Vagina (tissue), 2 donors: ENCODE measurements at places on chromosomes 11 and 22. TPM values are rescaled to one million over a fixed set of nuclear protein-coding genes. Genes with fewer than 3 reads are reported as not detected.

The TSPAN32 gene
- total RNA-seq, result 3.7 TPM

The DDX10 gene
- total RNA-seq, result 23.8 TPM

The MAPK11 gene
- 7.4 TPM for total RNA-seq

The KRTAP5-2 gene
- not detected for total RNA-seq

The KIF18A gene
- total RNA-seq, result 2.5 TPM

The MS4A6E gene
- 3.4 TPM for total RNA-seq

The RIMBP3B gene
- not detected for total RNA-seq

The OR51B5 gene
- 1.2 TPM for total RNA-seq

The SAA4 gene
- 1.7 TPM for total RNA-seq

The GTSE1 gene
- total RNA-seq, result 2.2 TPM
